ENCODE measurements at places on chromosomes 7 and 10. TPM values are rescaled to one million over a fixed set of nuclear protein-coding genes. Genes with fewer than 3 reads are reported as not detected.

The ECHS1 gene
- total RNA-seq: 64.2 TPM

DNA sequence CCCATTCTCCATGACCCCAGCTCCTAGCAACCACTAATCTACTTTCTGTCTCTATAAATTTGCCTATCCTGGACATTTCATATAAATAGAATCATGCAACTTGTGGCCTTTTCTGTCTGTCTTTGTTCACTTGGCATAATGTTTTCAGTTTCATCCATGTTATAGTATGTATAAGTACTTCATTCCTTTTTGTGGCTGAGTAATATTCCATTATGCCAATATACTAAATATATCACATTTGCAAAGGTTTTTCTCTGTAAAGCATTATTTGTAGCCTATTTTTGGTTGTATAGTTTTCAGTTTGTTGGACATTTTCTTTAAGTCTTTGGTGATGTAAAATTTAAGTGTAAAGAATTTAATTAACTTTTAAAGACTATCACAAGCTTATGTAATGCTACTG is 2.2 kb downstream of the PTPRZ1 start:
- no peak overlapping the region for H3K27ac ChIP-seq
- H3K4me1 ChIP-seq: peaks cover 23% of the 10 kb centered on the region
- no peak overlapping the region for H3K4me3 ChIP-seq
- peaks cover 7% of the 10 kb centered on the region for H3K27me3 ChIP-seq
- DNase-seq: no peak

GRCh38 chr7:132828502-132828901 is 252.2 kb upstream of the PLXNA4 start:
- H3K4me3 ChIP-seq: no peak overlapping the region
- H3K27ac ChIP-seq: no peak overlapping the region
- no peaks in the 10 kb centered on the region for H3K27me3 ChIP-seq
- no peaks in the 10 kb centered on the region for H3K36me3 ChIP-seq
- no peaks in the 10 kb centered on the region for H3K4me1 ChIP-seq

- H3K4me1 ChIP-seq: no peaks in the 10 kb centered on the region
- H3K36me3 ChIP-seq: no peaks in the 10 kb centered on the region
- DNase-seq: no peak
- H3K4me3 ChIP-seq: no peak overlapping the region
- no peak overlapping the region for H3K27ac ChIP-seq
- peaks cover 3% of the 10 kb centered on the region for H3K27me3 ChIP-seq
These were observed 417.9 kb upstream of the LRGUK start for GRCh38 chr7:133709036-133709880.

DNA sequence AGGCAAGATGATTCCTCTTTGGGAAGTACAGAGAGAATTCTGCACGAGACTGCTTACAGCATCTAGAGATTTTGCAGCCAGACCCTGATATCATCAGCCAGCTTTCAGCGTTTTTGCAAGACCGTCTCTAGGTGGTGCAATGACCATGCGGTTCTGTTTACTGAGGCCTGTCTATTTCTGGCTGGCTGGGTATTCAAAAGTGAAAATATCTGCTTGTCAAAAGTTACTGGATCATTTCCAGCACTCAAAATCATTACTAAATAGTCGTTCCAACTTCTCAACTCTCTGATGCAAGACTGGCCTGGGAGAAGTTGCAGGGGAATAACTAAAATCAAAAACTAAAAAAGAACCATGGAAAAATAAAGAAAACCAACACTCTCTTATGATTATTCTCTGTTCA is 240.1 kb downstream of the ELMO1 start:
- peaks cover 7% of the 10 kb centered on the region for H3K4me1 ChIP-seq
- peaks cover 5% of the 10 kb centered on the region for H3K36me3 ChIP-seq
- peaks cover 1% of the 10 kb centered on the region for H3K27me3 ChIP-seq

DNA sequence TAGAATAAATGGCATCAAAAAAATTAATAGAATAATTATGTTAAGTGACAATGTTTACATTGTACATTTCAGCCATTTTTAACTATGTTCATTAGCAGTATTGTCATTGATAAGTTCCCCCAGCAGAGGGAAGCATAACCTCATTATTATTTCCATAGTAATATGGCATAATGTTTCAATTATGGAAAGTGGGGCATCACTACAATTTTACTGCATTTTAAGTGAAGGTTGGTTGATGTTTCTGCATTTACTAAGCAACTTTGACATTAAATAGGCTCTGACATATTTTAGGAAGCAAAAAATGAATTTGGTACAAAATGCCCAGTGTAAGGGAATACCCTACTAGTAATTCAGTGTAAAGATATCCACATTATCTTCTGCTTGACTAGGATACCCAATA is 218.3 kb downstream of the SEMA3A start:
- no peaks in the 10 kb centered on the region for H3K27me3 ChIP-seq
- no peaks in the 10 kb centered on the region for H3K36me3 ChIP-seq
- DNase-seq: no peak

DNA sequence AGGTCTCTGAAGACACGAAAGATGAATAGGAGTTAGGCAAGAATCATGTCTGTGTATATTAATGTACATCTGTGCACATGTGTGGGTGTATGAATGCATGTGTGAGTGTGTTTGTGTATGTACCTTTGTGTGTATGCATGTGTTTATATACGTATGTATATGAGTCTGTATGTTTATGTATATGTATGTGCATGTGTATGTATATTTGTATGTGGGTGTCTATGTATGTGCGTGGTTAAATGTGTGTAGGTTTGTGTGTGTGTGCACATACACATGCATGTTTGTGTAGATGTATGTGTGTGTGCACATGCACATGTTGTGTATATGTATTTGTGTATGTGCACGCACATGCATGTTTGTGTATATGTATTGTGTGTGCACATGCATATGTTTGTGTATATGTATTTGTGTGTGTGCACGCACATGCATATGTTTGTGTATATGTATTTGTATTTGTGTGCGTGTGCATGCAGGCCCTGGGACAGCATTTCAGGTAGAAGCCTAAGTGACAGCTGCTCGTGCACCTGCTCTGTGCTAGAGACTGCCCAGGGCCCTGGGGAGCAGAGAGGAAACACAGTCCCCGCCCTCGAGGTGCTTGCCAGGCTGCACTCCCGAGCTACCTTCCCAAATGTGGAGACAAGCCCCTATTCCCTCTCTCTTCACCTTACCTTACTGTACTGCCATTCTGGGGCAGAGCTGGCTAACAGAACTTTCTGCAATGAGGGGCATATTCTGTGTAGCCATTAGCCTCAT is 12.1 kb downstream of the PNLIPRP1 start:
- DNase-seq: no peak
- no peaks in the 10 kb centered on the region for H3K27me3 ChIP-seq
- no peaks in the 10 kb centered on the region for H3K36me3 ChIP-seq

- no peak overlapping the region for H3K4me3 ChIP-seq
- DNase-seq: no peak
- H3K4me1 ChIP-seq: no peaks in the 10 kb centered on the region
- H3K36me3 ChIP-seq: no peaks in the 10 kb centered on the region
- peaks cover 2% of the 10 kb centered on the region for H3K27me3 ChIP-seq
These were observed 41.8 kb downstream of the APBB1IP start for GRCh38 chr10:26479766-26480492.

Data from glutamatergic neuron (in vitro differentiated cells).